Skin of body (tissue), 3 donors: ENCODE measurements at places on chromosomes 5 and 9. TPM values are rescaled to one million over a fixed set of nuclear protein-coding genes. Genes with fewer than 3 reads are reported as not detected.

GRCh38 chr9:98410185-98410697, 154.8 kb upstream of the TBC1D2 start:
- peak; percentile 74 for DNase-seq

GRCh38 chr9:38018958-38019602, 49.9 kb downstream of the SHB start:
- DNase-seq = peak; percentile 43

- no peak for DNase-seq
These were observed 342.8 kb upstream of the CCNG1 start for GRCh38 chr5:163094492-163095180.

- DNase-seq = no peak
These were observed 366.9 kb downstream of the DMRTA1 start for GRCh38 chr9:22813529-22813928.

GRCh38 chr5:76691467-76692273, 24.3 kb upstream of the F2R start:
- peak; percentile 44 for DNase-seq

- DNase-seq = no peak
These were observed 45.8 kb downstream of the SECISBP2 start for GRCh38 chr9:89363921-89364665.

DNA sequence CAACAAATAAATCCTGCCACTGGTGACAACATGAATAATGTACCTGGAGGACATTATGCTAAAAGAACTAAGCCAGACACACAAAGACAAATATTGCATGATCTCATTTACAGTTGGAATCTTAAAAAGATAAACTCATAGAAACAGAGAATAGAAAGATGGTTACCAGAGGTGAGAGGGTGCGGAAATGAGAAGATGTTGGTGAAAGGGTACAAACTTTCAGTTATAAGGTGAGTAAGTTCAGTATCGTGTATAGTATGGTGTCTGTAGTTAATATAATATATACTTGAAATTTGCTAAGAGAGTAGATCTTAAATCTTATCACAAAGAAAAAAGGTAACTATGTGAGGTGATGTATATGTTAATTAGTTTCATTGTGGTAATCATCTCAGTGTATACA, 63.3 kb downstream of the PRRC1 start:
- DNase-seq = no peak

- DNase-seq = no peak
These were observed 71.9 kb downstream of the ARRDC3 start for GRCh38 chr5:91311168-91311696.

DNA sequence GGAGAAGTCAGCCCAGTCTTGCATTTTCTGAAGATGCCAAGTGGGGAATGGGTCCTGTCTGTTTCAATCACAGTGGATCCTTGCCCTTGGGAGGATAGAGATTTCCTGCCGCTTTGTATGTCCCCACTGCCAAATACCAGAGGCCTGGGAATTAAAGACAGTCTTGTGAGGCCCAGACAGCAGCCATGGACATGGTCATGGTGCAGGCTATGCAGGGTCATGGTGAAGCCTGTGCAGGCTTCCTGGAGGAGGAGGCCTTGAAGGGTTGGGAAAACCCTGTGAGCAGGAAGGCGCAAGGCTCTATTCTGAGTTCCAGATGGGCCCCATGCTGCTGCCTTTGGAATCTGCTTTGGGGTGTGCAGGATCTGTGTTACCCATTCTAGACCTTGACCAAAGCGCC, 57.3 kb upstream of the PITX1 start:
- no peak for DNase-seq

DNA sequence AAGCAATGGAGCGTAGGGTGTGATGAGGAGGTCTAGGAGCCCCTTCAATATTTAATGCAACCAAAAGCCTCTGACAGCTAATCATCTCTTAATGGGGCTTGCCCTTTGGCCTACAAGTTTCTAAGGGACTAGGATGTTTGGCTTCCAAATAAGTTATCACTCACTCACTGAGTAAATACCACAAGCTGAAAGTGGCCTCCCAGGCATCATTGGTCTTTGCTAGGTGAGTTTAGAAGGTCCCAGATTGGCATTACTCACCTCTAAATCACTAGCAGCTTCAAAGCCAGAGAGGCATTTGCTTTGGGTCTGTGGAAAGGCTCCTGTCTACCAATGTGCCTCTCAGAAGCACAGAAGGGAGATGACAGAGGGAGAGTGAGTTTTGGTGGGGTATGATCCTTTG, 344.2 kb downstream of the NTRK2 start:
- DNase-seq = no peak

GRCh38 chr5:38500573-38501260, 55.7 kb downstream of the LIFR start:
- DNase-seq = no peak

DNA sequence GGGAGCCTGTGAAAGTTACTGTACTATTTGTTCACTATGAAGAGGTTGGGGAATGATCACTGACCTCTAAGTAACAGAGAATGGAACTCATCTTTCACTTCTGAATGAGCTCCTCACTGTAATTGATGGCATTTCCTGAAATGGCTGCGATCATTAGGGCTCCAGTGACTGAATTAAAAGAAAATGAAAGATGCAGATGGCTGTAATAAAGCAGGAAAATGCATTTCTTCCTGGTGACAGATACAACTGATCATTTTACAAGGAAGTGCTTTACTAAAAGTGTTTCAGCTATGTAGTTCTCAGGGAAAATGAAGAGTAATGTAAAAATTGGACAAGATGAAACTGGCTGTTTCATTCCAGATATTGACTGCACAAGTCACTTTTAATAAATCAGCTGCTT, 1200.6 kb upstream of the NUDT12 start:
- DNase-seq = no peak

- no peak for DNase-seq
These were observed 477.1 kb downstream of the CAAP1 start for GRCh38 chr9:26415528-26415927.

DNA sequence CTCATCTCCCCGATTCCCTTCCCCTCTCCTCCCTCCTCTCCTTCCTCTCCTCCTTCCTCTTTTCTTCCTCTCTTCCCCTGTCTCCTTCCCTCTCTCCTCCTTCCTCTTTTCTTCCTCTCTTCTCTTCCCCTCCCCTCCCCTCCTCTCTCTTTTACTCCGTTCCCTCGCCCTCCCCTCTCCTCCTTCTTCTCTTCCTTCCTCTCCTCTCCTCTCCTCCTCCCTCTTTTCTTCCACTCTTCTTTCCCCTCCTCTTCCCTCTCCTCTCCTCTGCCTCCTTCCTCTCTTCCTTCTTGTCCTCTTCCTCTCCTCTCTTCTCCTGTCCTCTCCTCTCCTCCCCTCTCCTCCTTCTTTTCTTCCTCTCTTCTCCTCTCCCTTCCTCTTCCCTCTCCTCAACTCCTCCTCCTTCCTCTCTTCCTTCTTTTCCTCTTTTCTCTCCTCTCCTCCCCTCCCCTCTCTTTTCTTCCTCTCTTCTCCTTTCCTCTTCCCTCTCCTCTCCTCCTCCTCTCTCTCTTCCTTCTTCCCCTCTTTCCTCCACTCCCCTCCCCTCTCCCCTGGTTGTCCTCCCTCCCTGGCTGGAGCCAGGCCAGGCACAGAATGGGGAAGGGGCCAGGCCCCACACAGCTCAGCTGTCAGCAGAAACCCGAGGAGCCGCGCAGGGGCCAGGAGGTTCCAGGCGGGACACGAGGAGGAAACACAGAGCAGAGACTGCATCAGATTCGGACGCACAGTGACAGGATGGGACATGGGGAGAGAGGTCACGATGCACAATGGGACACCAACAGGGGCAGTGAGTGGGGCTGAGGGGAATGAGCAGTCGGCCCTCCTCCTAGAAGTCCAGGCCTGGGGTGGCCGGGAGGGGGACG, 48.0 kb downstream of the CAMK2A start:
- no peak for DNase-seq

- no peak for DNase-seq
These were observed 64.9 kb downstream of the SECISBP2 start for GRCh38 chr9:89383030-89383720.

- no peak for DNase-seq
These were observed 50.7 kb downstream of the P4HA2 start for GRCh38 chr5:132176987-132177386.

DNA sequence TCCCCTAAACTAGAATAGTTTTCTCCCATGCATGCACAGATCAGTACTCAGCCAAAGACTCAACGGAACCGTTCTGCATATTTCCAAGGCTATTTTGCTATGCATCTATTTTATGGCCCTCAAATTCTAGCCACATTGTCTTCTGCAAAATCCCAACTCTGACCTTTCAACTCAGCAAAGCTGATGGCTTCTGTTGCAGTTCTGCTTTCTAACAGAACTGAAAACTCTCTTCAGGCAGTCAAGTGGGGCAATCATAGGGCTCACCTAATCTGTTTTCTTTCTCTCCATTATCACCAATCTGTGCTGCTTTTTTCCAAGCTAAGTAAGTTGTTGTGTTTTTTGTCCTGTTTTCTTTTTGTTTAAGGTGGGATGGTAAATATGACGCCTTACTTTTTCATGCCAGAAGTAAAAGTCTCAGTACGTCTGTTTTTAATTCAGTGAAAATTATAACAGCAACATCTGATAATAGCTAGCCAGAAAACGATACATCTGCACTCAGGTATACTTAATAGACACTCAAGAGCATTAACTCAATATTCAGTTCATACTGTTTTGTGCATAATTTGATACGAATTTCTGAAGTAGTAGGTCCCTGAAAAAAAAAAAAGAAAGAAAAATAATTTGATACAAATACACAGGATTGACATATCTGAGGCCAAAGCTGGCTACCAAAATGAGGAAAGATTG, 454.3 kb downstream of the TLE1 start:
- DNase-seq = no peak

DNA sequence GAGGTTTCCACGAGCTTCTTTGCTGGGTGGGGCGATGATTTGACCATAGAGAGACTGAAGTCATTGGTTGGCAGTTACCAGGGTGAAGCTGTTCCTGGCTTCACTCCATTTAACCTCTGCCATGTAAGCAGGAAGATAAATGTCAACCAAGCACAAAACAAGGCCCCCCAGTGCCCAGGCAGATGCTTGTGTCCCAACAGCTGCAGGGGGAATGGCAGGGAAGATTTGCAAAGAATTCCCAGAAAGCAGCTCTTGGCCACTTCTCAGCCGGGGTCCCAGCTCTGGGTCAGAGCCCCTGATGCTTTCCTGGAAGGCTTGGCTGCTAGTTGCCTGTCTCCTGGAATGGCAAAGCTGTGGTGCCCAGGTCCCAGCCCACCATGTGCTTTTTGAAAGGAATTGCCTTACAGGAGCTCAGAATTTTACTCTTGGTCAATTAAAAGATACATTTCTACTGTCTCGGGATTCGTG, 383.4 kb downstream of the ENC1 start:
- DNase-seq = no peak

DNA sequence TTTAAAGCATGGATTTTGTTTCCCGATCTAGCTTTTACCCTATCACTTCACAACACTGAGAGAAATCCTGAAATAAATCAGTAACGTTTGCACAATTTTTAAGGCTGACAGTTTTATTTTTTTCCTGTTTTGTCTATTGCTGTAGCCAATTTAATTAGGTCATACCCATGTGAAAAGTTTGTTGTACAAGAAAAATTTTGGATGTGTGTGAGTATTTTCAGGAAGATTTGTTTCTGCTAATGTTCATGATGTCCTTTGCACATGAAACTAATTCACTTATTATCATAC, 237.8 kb downstream of the ARRDC3 start:
- peak; percentile 93 for DNase-seq

DNA sequence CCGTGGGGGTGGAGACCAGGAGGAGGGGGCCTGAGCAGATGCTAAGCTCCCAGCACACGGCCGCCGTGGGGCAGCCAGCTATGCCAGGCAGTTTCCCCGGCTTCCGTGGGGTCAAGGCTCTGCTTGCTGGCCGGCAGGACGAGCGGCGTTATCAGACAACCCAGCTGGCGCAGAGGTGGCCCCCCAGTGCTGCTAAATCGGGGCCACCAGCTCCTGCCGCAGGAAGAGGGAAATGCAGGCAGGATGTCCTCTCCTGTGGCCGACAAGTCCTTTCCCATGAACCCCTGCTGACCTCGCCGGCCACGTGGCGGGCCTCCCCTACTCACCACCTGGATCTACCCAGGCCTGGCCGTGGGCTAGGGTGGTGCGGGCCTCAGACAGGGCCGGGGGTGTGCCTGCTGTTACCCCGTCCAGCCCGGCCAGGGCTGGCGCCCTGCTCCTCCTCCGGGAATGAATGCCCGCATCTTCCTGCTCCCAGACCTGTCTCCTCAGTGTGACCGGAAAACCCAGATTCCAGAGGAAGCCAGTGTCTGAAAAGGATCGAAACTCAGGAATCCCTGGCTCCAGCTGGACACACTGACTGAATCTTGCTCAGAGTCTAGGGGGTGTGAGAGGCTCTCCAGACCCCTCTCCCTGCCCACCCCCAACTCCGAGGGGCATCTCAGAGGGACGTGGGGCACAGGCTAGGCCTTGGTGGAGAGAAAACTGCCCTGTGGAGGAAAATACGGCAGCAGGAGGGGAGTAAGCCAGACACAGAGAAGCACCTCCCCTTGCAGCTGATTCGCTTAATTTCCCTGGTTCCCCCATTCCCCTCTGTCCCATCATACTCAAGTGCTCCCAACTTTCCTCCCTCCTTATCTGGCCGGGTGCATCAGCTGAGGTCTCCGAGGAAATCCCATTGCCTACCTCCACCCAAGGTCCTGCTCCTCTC, 3.9 kb downstream of the FLT4 start:
- no peak for DNase-seq

GRCh38 chr5:44536650-44537260, 147.5 kb upstream of the FGF10 start:
- DNase-seq = no peak

- DNase-seq = no peak
These were observed 30.2 kb downstream of the WDR36 start for GRCh38 chr5:111122398-111122797.

DNA sequence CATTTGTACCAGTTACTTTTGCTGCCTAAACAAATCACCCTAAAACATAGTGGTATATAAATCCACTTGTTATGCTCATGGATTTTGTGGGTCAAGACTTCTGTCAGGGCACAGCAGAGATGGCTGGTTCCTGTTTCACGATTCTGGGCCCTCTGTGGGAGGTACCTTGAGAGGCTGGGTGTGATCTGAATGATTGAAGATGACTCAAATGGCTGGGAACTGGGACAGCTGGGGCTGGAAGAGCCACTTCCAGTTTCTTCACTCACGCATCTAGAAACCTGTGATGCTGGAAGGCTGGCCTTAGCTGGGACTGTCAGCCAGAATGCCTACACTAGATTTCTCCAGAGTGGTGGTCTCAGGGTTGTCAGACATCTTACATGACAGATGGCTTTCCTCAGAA, 88.1 kb downstream of the KIF4B start:
- DNase-seq = no peak

- DNase-seq = no peak
These were observed 43.7 kb upstream of the APBA1 start for GRCh38 chr9:69715825-69716224.

C8G gene
- not detected for total RNA-seq

PCDHGA2 gene
- total RNA-seq = 3.6 TPM

IFNA13 gene
- not detected for total RNA-seq

DAB2IP gene
- 12.8 TPM for total RNA-seq

PCSK1 gene
- under 0.01 TPM for total RNA-seq

BRINP1 gene
- 0.59 TPM for total RNA-seq

PMPCA gene
- 26.2 TPM for total RNA-seq

ST8SIA4 gene
- 10.9 TPM for total RNA-seq

C1QTNF2 gene
- 12.3 TPM for total RNA-seq

TMEM232 gene
- total RNA-seq = 3.7 TPM
